ENCODE measurements at places on chromosomes 11 and 22.

DNA sequence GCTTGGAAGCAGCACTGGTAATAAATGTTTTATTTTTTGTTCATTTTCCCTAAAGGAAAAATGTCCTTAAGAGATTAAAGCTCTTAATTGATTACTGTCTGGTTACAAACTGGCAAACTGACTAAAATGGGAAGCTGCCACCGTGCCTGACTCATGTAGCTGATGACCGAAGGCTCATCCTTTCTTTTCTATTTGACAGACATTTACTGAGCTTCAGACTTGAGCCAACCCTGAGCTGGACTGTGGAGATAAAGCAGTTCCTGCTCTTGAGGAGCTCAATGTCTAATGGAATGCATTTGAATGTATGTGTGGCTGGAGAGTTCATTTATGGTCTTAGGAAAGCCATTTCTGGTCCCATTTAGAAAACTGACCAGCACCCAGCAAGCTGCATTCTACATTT, 91.3 kb downstream of the RNF169 start:
- DNase-seq: no peak

DNA sequence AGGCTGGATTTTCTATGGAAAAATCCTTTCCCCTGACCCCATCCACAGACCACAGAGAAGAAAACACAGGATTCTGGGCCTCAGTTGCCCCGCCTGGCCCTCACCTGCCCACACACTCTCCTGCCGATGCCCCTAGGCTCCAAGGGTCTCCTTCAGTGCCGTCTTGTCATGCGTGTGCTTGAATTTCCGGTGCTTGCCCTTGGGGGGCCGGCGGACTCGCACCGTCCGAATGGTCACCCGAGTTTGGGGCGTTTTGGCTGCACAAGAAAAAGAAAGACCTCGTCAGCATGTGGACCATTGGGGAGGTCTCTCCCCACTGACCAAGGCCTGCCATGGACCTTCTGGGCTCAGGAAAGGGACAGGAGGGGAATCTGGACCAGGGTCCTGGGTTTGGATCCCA, 19.2 kb downstream of the PDGFB start:
- no peak for DNase-seq

GRCh38 chr11:88631497-88631896, 294.0 kb upstream of the CTSC start:
- DNase-seq: no peak

DNA sequence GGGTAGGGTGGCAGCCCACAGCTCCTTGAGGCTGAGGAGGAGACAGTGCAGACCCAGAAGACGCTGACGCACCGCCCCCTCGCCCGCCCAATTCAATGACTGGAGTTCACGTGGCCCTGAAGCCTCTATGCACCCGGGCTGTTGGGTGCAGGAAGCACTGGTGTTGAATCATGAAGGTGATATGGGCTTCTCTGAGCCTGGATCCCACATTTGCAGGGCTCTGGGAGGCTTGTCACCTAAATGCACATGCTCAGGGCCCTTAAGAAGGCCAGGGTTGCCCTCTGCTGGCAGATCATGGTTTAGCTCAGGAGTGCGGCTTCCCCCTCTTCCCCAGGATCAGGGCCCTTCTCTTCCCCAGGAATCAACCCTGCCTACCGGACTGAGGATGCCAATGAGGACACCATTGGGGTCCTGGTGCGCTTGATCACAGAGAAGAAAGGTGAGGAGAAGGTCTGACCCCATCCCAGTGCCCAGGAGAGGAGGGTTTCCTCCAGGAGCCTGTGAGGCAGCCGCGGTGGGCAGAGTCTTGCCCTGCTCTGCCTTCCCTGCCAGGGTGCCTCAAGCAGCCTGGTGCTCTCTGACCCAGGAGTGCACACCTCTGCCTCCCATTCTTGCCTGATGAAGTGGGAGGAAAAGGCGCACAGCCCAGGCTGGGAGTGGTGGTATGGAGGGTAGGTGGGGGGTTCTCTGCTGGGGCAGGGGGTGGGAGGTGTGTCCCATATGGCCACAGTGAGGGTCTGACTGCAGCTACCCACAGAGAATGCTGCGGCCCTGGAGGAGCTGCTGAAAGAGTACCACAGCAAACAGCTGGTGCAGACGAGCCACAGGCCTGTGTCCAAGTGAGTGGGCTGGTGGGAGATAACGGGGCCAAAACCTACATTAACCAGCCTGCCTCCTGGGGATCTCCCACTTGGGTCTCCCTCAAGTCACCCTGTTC, 17.5 kb downstream of the RELT start:
- no peak for DNase-seq

- no peak for DNase-seq
Observed at GRCh38 chr22:48772286-48772907, 1055.3 kb downstream of the BRD1 start.

GRCh38 chr11:121520243-121521144, 67.7 kb upstream of the SORL1-AS1 start:
- DNase-seq: peak; percentile 70

GRCh38 chr22:30885001-30885366, 83.6 kb downstream of the MORC2 start:
- DNase-seq: no peak

DNA sequence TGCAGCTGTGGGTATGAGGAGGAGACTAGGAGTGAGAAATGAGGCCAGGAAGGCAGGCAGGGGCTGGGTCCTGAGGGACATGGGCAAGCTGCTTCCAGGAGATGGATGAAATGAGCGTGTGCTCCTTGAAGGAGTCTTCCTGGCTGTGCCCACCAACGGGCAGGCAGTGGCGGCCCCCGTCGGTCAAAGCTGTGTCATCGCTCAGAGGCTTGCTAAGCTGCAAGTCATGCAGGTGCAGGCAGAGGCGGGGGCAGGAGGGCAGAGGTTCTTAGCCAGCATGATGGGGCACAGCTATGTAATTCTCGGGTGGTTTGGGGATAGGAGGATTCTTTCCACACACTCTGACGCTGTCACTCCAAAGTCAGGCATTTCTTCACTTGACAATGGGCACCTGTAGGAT, 12.5 kb upstream of the PEX26 start:
- no peak for DNase-seq

- no peak for DNase-seq
Observed at GRCh38 chr11:76119779-76120178, 86.5 kb downstream of the WNT11 start.

DNA sequence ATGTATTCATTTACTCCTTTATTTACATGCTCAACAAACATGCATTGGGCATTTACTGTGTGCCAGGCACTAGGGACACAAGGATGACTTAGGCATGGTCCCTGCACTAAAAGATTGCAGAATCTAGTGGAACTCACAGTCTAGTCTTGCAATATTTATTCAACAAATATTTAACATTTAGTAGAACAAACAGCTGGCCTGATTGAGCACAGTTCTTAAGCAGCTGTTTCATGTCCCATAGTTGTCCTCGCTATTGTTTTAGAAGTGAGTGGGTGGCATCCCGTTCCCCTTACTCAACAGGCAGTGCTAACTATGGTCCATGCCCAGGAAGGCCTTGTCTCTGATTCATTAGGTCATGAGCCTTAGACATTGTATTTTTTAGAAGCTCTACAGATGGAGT, 459.9 kb upstream of the CADM1 start:
- DNase-seq: no peak

DNA sequence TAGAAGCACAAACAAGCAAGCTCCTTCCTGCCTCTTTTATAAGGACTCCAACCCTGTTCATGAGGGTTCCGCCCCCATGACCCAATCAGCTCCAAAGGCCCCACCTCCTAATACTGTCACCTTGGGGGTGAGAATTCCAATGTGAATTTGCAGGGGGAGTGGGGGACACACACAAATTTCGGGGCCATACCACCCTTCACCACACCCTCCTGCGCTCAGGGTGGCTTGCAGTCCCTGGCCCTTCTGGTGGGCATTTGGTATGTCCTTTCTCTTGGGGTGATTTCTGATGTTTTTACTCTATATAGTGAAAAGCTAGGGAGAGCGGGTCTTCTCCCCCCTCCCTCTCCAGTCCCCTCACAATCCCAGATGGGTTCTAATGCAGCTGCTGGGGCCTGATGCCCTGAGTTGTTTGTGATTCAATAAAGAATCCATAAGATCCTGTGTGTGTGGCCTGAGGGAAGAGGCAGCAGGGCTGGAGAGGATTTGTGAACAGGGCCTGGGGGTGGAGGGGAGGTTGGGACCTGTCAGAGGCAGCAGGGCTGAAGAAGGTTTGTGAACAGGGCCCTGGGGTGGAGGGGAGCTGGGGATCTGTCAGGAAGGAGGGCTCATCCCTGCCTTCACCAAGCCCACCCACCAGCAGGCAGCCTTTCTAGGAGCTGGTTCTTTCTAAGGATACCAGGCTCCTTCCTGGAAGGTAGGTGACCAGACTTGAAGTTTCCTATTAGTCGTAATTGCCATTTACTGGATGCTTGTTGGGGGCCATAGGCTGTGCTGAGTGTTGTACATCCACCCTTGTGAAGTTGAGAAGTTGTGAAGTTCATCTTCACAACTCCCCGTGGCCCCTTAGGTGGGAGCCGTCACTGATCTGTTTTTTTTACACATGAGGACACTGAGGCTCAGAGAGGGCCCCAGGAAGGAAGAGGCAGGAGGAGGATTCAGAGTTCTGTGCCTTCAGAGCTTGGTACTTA, 7.9 kb downstream of the SLC35C1 start:
- no peak for DNase-seq

Data from AG09319 (cell line).